ENCODE measurements at places on chromosomes 3 and 15. TPM values are rescaled to one million over a fixed set of nuclear protein-coding genes. Genes with fewer than 3 reads are reported as not detected.

Gene NPAP1
- total RNA-seq = not detected

Gene HHLA2
- not detected for total RNA-seq

Gene PRC1
- 214 TPM for total RNA-seq

Gene LINGO1
- total RNA-seq = 8.1 TPM

Gene INTS14
- 42.4 TPM for total RNA-seq

Gene CFAP100
- not detected for total RNA-seq

Gene CYP8B1
- not detected for total RNA-seq

Gene NMNAT3
- total RNA-seq = 2.1 TPM

Gene IL17RE
- total RNA-seq = 1.1 TPM

Gene PTX3
- total RNA-seq = 1.0 TPM

Gene IGSF10
- total RNA-seq = 0.54 TPM

Gene NEDD4
- total RNA-seq = 57.5 TPM

Gene CXCR6
- total RNA-seq = not detected

Gene P2RY14
- not detected for total RNA-seq

Gene ULK3
- 39.8 TPM for total RNA-seq

Gene PARP15
- total RNA-seq = not detected
